ENCODE measurements at places on chromosomes 1 and 21.

DNA sequence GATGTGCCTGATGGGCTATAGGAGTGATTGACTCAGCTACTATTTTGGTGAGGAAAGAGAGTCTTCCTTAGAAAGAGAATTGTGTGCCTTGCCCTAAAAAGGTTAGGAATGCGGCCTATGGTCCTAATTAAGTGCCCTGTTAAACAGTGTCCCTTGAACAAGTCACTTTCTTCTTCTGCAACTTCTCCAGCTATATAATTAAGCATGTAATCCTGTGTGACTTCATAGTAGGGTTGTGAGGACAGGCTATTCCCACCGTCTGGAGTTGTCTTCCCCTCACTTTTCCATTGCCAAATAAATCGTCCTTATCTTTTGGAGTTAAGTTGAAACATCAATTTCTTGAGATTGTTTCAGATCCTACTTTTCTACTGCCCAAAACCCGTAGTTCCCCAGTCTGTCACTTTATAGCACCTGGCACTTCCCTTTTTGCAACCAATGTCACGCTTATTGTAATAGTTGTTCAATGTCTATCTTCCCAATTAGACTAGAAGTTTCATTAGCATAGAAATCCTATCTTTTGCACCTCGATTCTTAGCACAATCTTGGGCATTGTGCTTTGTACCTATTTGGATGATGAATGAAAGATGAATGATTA, 27.6 kb upstream of the SLC16A1 start:
- no peak for DNase-seq

DNA sequence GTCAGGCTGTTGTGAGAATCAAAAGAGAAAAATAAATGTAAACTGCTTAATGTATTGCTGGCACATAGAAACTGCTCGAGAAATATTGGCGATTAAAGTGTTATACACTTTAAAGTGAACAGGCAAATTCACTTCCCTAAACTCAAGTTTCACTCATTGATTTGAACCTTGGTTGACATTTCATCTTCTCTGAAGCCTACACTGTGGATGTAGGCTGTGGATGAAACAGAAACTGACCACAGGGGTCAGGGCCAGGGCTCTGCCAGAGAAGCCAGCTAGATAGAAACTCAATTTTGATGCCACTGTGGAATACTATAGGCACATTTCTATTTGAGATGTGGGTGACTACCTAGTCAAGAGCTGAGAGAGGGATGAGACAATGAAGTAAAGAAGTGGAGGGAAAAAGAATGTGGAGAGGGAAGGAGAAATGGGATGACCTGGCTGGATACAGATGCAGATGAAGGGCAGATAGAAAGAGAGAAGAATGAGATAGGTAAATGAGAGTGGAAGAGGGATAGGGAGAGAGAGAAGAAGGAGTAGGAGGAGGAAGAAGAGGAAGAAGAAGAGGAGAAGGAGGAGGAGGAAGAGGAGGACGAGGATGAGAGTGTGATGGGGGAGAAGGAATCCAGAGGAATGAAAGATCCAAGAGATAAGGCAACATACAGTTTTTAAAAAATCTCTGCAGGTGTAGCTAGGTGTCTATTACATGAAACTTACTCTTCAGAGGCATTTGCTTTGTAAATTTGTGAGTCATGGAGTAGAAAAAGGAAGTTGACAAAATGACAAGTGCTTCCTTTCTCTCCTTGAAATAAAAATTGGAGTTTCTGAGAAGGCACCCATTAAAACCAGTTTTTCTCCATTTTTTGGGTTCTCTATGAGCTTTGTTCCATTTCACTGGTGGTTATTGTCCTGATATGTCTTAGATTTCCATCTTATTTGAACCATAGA, 17.4 kb upstream of the CD1D start:
- DNase-seq = no peak

GRCh38 chr21:43771698-43772424, 4.2 kb downstream of the CSTB start:
- DNase-seq = no peak

GRCh38 chr1:172343240-172344160, 77.0 kb upstream of the C1orf105 start:
- peak; percentile 82 for DNase-seq

DNA sequence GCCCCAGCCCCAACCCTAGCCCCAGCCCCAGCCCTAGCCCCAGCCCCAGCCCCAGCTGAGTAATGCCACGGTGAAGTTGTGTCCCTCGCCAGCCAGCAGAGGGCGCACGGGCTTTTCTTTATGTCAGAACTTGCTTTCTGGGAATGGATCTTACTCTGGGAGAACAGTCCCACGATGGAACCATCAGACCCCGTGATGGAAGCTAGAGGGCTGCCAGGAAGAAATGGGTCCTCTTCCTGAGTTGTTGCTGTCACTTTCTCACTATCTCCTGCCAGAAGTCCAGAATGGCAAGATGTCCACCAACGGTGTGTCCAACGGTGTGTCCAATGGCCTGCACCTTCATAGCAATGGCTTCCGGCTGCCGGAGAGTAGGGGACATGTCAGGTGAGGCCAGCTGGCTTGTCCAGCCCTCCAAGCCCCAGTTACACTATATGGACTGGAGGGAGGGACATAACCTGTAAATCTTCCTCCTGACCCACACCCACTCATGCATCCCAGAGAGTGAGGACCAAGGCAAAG, 25.1 kb upstream of the TMEM222 start:
- DNase-seq = no peak

GRCh38 chr21:23951251-23951650, 1656.0 kb downstream of the MRPL39 start:
- no peak for DNase-seq

- no peak for DNase-seq
Observed at GRCh38 chr1:75172556-75172955, 38.4 kb downstream of the LHX8 start.

DNA sequence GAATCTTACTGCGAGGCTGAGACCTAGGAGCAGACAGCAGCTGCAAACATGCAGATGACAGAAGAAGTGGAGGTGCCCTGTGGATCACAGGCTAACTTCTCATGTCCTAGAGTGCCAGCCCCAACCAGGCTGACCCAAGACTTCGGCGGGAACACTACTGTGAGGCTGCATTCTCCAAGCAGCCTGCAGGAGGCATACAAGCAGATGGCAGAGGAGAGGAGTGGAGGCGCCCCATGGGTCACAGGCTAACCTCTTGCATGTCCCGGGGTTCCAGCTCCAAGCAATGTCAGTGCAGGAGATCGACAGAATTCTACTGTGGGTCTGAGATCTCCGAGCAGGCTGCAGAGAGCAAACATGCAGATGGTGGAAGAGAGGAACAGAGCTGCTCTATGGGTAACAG, 98.1 kb upstream of the ZNF678 start:
- DNase-seq = no peak

DNA sequence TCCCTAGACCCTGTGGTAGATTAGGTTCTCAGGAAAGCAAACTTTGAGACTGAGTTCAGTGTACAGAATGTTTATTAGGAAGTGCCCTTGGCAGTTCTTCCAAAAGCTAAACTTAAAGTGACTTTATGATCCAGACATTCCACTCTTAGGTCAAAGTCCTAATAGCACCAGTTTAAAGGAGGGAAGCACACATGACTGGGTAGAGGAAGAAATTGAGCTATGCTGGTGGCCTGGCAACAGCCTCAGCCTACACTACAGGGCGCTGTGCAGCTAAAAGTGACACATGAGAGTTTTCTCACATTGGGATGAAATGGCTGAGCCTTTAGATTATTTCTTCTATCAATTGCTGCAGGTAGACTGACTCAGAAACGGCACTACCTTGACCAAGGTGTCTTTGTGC, 280.4 kb downstream of the BRINP2 start:
- no peak for DNase-seq

GRCh38 chr1:191752342-191752741, 405.9 kb upstream of the RGS18 start:
- DNase-seq = no peak

DNA sequence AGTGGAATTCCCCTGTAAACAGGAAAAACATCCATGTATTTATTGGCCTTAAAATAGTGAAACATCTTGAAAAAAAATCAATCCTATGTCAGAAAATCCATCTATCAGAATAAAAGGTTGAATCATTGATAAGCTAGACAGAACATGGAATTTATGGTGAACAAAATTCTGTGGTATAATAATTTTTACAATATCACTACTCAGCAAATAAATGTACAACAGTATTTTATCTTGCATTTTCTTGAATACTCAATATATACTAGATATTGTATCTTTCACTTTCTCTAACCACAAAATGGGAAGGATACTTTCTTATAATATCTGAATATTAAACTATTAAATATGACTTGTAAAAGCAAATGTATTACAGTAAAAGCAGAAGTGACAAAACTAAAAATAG, 5.7 kb upstream of the UBE4B start:
- no peak for DNase-seq

DNA sequence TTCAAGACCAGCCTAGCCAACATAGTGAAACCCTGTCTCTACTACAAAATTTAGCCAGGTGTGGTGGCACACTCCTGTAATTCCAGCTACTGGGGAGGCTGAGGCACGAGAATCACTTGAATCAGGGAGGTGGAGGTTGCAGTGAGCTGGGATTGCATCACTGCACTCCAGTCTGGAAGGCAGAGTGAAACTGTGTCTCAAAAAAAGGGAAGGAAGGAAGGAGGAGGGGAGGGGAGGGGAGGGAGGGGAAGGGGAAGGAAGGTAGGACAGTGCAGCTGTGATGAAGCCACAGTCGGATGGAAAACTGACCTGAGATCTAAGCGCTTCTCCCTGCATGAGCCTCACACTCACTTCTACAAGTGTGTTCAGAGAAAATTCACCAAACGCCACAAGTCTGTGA, 22.0 kb upstream of the FHAD1 start:
- DNase-seq = no peak

DNA sequence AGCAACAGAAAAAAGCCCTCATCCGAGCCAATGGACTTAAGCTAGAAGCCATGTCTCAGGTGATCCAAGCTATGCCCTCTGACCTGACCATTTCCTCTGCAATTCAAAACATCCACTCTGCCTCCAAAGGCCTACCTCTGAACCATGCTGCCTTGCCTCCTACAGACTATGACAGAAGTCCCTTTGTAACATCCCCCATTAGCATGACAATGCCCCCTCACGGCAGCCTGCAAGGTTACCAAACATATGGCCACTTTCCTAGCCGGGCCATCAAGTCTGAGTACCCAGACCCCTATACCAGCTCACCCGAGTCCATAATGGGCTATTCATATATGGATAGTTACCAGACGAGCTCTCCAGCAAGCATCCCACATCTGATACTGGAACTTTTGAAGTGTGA, 20.7 kb downstream of the NR5A2 start:
- DNase-seq = no peak

DNA sequence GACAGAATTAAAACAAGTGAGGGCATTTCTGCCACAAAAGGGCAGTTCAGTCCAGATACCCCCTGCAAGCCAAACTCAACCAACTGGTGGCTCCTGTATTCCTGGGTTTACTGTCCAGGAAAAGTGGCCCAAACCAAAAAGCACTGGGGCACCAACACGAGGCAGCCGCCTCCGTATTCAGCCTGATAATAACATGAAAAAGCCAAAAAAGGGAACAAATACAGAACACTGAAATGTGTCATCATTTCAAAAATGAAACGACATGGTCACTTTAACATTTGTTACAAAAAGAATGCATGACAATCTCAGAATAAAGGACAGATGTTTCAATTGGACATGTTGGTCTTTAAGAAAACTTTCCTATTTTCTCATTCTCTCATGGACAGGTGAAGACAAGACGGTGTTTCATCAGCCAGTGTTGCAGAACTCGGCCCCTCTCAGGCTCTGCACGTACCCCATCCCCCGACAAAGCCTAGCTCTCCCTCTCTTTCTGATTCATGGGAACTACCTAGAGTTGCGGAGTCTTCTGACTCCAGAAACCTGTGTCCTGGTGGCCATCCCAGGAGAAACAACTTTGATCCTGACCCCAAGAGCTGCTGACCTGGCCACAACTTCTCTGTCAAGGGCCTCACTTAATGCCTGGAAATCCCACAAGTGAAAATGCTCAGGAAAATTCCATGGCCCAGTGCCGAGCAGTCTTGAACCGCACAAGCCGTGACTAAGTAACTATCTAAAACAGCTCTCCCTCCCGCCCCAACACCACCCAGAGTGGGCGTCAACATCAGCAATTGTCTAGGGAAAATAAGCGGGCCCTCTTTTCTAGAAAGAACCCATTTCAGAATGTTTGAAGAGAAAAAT, 27.1 kb downstream of the ZBTB17 start:
- peak; percentile 87 for DNase-seq

DNA sequence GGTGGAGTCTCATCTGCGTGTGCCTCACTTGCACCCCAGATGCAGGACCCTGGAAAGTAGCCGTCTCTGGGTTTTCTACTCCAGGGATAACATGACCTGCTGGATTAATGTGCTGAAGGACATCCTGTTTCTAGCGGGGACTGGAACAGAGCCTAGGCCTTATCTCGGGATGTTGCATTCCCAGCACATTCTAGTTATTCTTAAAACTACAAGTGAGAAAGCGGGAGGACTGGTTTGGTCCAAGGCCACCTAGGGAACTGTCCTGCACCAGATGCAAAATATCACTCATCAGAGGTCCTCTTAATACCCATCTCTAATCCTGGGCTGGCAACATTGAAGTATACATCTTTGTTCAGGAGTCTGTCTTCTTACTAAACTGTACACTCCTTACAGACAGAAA, 179.9 kb downstream of the ZC3H11B start:
- DNase-seq = no peak

- no peak for DNase-seq
Observed at GRCh38 chr1:31405578-31406245, 7.3 kb upstream of the SERINC2 start.

GRCh38 chr21:16418226-16418625, 688.4 kb downstream of the USP25 start:
- DNase-seq = no peak
